Spinal cord (tissue), 10 donors: ENCODE measurements at places on chromosomes 1 and 21. TPM values are rescaled to one million over a fixed set of nuclear protein-coding genes. Genes with fewer than 3 reads are reported as not detected.

- no peak for DNase-seq
- H3K4me1 ChIP-seq, result peaks cover 14% of the 10 kb centered on the region
- H3K36me3 ChIP-seq, result peaks cover 52% of the 10 kb centered on the region
- no peak overlapping the region for H3K4me3 ChIP-seq
- H3K27me3 ChIP-seq, result no peaks in the 10 kb centered on the region
- H3K27ac ChIP-seq, result no peak overlapping the region
These were observed 32.3 kb downstream of the SLC2A1 start for GRCh38 chr1:42926235-42926878.

DNA sequence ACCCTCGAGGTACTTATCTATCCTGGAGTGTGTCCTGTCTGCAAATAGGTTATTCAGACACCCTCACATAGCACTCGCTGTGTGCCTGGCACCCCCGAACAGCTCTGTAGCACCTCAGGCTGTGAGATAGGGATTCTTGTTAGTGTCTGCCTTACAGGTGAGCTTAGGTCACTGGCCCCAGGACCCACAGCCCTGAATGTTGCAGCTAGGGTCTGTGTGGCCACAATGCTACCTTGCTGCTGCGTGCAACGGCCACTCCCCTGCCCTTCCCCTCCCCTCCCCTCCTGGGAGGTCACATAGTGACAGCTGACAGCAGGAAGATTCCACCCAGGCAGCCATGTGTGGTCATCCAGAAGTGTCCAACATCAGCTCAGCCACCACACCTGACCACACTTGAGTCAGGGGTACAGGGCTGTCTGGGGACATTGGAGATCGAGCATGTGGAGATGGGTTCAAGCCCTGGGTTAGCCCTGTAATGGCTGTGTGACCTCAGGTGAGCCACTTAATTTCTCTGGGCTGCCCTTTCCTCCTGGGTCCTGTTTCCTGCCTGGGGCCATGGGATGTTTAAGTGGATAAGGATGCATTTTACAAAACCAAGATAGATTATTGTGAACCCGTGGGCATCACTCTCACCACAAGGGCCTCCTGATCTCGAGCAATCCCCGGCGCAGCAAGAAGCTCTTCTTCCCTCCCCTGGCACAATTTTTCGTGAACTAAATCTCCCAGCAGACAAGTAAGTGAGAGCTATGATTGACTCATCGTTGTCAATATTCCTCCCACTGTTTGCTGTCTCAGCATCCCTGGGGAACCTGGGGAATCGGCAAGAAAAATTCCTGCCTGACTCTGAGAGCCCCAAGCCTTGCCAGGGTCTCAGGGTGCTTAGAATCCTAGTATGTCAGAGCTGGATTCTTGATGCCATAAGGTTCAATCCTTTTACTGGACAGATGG lies 208.7 kb downstream of the PTPRU start:
- no peaks in the 10 kb centered on the region for H3K4me1 ChIP-seq
- DNase-seq, result no peak
- no peak overlapping the region for H3K27ac ChIP-seq

GRCh38 chr21:15442743-15443469 lies 286.9 kb upstream of the USP25 start:
- DNase-seq, result no peak
- H3K4me1 ChIP-seq, result no peaks in the 10 kb centered on the region
- H3K4me3 ChIP-seq, result no peak overlapping the region
- no peak overlapping the region for H3K27ac ChIP-seq
- H3K36me3 ChIP-seq, result no peaks in the 10 kb centered on the region

Gene FAM110D
- 1.8 TPM for polyA plus RNA-seq

Gene CLDN17
- polyA plus RNA-seq, result not detected
